ENCODE measurements at places on chromosomes 11 and 22. TPM values are rescaled to one million over a fixed set of nuclear protein-coding genes. Genes with fewer than 3 reads are reported as not detected.
A peak's percentile ranks its signal among the peaks of the same experiment; 100 is the strongest.

GPR83 gene
- total RNA-seq: 0.11 TPM

LRRC32 gene
- total RNA-seq: 23.2 TPM

MAML2 gene
- 11.8 TPM for total RNA-seq

MAPK8IP2 gene
- total RNA-seq: 0.11 TPM

SLC22A12 gene
- not detected for total RNA-seq

DNA sequence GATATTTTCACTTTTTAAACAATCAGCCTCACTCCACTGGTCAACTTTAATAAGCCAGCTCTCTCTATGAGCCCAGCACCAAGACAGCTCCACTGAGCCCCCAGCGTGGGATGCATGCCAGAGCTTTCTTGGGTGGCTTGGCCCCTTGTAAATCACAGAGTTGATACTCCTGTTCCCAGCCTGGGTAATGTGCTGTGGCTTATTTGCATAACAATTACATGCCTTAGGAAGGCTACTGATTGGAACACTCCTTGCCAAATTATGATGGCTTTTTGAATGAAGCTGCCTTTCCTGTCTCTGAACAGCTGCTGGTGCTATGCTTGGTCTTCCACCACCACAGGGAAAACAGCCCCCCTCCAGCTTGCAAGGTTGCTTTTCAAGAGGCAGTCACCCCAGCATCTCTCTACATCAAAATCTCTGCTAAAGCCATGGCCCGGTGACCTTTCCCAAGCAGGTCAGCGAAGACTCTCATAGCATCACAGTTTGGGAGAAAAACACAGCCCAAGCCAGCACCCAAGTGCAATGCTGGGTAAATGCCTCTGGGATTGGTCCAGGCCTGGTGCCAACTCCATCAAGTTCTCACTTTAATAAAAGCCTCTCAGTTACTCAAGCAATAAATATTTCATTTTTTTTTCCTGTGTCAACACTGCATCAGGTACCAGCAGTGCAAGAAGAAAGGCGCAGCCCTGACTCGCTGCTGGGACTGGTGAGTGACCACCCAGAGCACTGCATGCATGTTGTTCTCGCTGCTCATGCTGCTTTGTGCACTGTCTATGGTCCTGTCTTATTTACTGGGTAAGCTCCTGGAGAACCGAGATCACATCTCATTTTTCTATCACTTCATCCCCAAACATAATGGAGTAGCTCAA, 549.3 kb downstream of the OPCML start:
- no peaks in the 10 kb centered on the region for H3K4me1 ChIP-seq
- H3K27ac ChIP-seq: no peak overlapping the region
- H3K36me3 ChIP-seq: no peaks in the 10 kb centered on the region
- H3K27me3 ChIP-seq: peaks cover 7% of the 10 kb centered on the region
- no peak overlapping the region for H3K4me3 ChIP-seq

DNA sequence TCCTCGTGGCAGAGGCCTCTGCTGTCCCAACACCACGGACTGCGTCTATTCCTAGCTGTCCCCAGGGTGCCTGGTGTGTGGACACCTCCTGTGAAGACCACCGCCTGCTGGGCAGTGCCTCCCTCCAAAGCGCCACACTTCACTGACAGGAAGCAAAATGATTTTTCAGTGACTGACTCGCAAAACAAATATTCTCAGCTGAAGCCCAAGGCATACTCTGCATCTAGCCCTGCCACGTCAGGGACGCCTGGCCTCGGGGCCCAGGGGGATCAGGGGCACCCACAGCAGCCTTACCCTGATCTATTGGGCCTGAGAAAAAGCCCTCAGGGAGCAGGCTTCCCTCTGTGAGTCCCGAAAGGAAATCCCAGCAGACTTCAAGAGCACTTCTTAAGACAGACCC, 2.2 kb downstream of the BRD1 start:
- H3K27ac ChIP-seq: peak overlapping the region; percentile 95
- peaks cover 41% of the 10 kb centered on the region for H3K36me3 ChIP-seq
- DNase-seq: no peak
- H3K4me1 ChIP-seq: peaks cover 58% of the 10 kb centered on the region

DNA sequence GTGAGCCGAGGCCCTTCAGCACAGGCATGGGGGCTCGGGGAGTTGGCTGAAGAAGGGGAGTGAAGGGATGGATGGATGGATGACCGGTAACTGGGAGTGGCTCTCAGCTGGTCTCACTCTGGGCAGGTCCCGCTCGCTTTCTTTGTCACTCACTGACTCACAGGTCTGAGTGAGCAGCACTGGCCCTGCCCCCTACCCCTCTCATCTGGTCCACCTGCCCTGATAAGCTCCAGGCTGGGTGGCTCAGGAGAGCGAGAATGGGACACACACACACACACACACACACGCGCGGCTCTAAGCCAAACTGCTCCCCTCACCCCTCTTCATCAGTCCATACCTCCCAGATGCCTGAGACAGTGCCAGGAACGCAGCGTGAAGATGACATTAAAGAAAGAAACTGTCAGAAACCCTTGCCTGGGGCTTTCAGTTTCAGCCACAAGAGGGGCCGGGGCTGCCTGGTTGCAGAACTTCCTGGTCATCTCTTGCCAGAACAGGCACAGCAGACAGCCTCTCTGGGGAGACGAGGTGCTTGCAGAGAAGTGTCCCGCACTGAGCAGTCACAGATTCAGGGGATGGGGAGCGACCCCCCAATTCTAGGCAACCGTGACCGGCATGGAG, 16.5 kb upstream of the SHISAL1 start:
- H3K4me3 ChIP-seq: no peak overlapping the region
- peak; percentile 61 for DNase-seq
- H3K27ac ChIP-seq: no peak overlapping the region
- H3K4me1 ChIP-seq: peaks cover 24% of the 10 kb centered on the region
- peaks cover 49% of the 10 kb centered on the region for H3K27me3 ChIP-seq

DNA sequence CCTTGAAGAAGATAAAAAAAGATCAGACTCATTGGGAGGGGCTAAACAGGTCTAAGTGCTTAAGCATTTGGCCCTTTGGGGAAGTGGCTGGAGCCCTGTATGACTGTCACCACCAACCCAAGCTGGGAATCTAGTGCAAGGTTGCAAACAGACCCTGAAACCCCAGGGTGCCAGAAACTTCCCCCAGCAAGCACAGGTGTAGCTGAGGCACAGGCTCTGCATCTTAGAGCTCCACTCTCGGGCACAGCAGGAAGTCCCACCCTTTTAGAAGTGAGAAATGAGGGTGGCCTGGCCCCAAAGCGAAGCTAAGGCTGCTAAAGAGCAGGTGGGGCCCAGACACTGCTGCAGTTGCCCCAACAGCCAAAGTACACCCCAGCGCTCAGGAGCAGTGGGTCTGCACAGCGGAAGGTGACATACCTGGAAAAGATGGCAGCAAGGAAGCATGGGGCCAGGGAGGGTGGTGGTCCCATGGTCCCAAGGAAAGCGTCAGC, 5.8 kb upstream of the KDM2A start:
- H3K4me3 ChIP-seq: no peak overlapping the region
- peaks cover 22% of the 10 kb centered on the region for H3K4me1 ChIP-seq
- no peaks in the 10 kb centered on the region for H3K36me3 ChIP-seq
- no peaks in the 10 kb centered on the region for H3K27me3 ChIP-seq

DNA sequence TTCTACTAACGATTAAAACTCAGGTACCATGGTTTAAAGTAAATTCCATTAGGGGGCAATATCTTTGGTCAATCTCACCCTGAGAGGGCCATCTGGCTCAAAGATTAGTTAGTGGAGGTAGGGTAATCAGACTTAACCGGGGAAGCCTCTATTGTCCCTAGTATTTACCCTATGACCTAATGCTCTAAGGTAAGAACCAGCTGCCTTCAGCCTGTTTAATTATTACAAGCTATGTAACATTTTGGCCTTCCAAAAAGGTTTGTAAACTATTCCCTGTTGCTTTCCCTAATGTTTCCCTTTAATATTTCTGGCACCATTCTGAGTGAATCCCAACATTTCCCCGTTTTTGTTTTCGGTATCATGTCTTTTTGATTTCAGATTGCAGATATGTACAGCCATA, 15.1 kb upstream of the GLYATL1 start:
- DNase-seq: no peak
- H3K27me3 ChIP-seq: peaks cover 1% of the 10 kb centered on the region
- peaks cover 19% of the 10 kb centered on the region for H3K4me1 ChIP-seq
- H3K4me3 ChIP-seq: no peak overlapping the region
- H3K27ac ChIP-seq: no peak overlapping the region
- no peaks in the 10 kb centered on the region for H3K36me3 ChIP-seq

GRCh38 chr11:103907548-103908455, 128.6 kb upstream of the DDI1 start:
- no peaks in the 10 kb centered on the region for H3K27me3 ChIP-seq
- H3K4me1 ChIP-seq: no peaks in the 10 kb centered on the region
- H3K27ac ChIP-seq: peak overlapping the region; percentile 15
- no peak overlapping the region for H3K4me3 ChIP-seq
- no peak for DNase-seq

GRCh38 chr11:101127197-101127698, 2.4 kb downstream of the PGR start:
- DNase-seq: no peak
- H3K27ac ChIP-seq: no peak overlapping the region
- H3K27me3 ChIP-seq: peaks cover 42% of the 10 kb centered on the region
- H3K4me3 ChIP-seq: no peak overlapping the region

DNA sequence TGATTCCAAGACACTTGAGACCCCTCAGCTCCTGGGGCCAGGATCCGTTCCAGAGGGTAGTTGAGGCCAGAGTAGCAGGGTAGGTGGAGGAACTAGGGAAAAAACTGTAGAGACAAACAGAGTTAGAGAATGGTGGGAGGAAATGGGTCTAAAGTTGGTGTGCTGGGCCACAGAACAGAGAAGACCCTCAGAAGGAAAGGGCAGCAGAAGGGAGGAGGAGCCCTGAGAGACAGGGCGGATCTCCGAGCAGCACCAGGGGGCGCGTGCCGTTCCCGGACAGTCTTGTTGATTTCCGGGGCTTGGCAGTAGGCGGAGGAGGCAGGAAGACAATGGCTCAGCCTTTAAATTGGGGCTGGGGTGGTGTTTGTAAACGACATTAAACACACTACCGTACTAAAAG, 2.4 kb upstream of the CECR2 start:
- DNase-seq: peak; percentile 64
- no peak overlapping the region for H3K27ac ChIP-seq
- peaks cover 46% of the 10 kb centered on the region for H3K27me3 ChIP-seq
- H3K36me3 ChIP-seq: no peaks in the 10 kb centered on the region

DNA sequence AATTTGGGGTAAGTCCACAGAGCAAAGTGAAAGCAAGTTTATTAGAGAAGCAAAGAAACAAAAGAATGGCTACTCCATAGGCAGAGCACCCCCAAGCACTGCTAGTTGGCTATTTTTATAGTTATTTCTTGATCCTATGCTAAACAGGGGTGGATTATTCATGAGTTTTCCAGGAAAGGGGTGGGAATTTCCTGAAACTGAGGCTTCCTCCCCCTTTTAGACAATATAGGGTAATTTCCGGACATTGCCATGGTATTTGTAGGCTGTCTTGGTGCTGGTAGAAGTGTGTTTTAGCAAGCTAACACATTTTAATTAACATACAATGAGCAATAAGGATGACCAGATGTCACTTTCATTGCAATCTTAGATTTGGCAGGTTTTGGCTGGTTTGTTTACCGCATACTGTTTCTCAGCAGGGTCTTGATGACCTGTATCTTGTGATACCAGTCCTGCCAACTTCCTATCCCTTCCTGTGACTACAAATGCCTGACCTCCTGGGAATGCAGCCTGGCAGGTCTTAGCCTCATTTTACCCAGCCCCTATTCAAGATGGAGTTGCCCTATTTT, 937 bp upstream of the C1QTNF6 start:
- no peak overlapping the region for H3K4me3 ChIP-seq
- peak overlapping the region; percentile 64 for H3K27ac ChIP-seq
- H3K27me3 ChIP-seq: no peaks in the 10 kb centered on the region
- peaks cover 12% of the 10 kb centered on the region for H3K36me3 ChIP-seq
- peaks cover 65% of the 10 kb centered on the region for H3K4me1 ChIP-seq
- DNase-seq: peak; percentile 4

DNA sequence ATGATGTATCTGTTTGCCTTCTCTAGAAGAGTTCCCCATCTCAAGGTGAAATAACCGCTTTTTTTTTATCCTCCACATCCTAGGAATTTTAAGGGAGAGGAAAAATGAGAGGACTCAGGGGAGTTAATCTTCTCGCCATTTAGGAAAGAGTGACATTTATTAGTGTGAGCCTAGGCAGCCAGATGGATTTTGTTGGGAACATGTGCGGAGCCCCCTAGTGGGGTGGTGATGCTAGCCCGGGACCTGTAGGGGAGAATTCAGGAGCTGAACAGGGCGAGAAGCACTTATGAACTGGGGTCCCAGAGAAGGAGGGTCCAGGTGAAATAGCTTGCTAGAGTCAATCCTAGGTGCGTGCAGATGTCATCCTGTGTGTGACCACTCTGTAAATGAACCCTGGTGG, 10.7 kb downstream of the IL17RA start:
- no peak overlapping the region for H3K27ac ChIP-seq
- no peaks in the 10 kb centered on the region for H3K27me3 ChIP-seq
- H3K4me1 ChIP-seq: peaks cover 85% of the 10 kb centered on the region
- no peak for DNase-seq
- H3K36me3 ChIP-seq: peaks cover 32% of the 10 kb centered on the region

GRCh38 chr11:115926601-115927000, 422.4 kb upstream of the CADM1 start:
- no peak overlapping the region for H3K4me3 ChIP-seq
- peaks cover 12% of the 10 kb centered on the region for H3K27me3 ChIP-seq
- no peak for DNase-seq
- peaks cover 15% of the 10 kb centered on the region for H3K4me1 ChIP-seq
- H3K27ac ChIP-seq: no peak overlapping the region
- no peaks in the 10 kb centered on the region for H3K36me3 ChIP-seq

- peaks cover 23% of the 10 kb centered on the region for H3K27me3 ChIP-seq
- no peak overlapping the region for H3K4me3 ChIP-seq
- H3K36me3 ChIP-seq: no peaks in the 10 kb centered on the region
- DNase-seq: no peak
Observed at GRCh38 chr11:10926801-10927211, 69.0 kb upstream of the ZBED5 start.

DNA sequence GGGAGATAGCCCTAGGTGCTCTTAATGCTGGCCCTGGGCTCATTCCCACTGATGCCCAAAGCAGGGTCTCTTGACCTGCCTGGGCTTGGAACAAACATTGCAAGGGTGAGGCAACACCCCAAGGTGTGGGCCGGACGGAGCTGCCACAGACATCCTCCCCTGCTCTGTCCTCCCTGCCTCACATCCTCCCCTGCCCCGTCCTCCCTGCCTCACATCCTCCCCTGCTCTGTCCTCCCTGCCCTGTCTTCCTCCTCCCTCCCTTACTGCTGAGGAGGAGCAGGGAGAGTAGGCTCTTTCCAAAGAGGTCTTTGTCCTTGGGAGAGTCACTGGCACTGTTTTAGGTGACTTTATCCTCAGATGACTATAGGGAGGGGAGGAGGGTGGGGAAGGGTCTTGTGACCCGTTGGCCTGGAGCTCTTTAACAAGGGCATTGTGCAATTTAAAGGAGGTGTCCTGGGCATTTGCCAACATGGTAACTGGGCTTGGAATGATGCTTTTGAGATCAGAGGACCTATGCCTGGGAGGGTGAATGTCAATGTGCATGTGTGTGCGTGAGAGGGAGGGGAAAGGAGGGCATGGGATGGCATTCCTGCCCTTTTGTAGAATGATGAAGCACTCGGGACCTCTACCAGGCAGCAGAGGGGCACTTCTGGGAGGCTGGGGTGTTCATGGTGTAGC, 700 bp downstream of the FAM180B start:
- DNase-seq: no peak
- H3K4me1 ChIP-seq: peaks cover 7% of the 10 kb centered on the region
- peaks cover 2% of the 10 kb centered on the region for H3K27me3 ChIP-seq
- H3K4me3 ChIP-seq: no peak overlapping the region
- H3K36me3 ChIP-seq: peaks cover 16% of the 10 kb centered on the region

All from activated CD8-positive, alpha-beta T cell treated with anti-CD3 and anti-CD28 coated beads for 36 hours (primary cell).